Stimulated activated CD8-positive, alpha-beta memory T cell treated with anti-CD3 and anti-CD28 coated beads, Interleukin-7, amount 100 ng/mL, for 24 hours (primary cell): ENCODE measurements at places on chromosomes 7 and 10.

GRCh38 chr7:94562525-94562924 is 52.9 kb downstream of the CASD1 start:
- DNase-seq = no peak

DNA sequence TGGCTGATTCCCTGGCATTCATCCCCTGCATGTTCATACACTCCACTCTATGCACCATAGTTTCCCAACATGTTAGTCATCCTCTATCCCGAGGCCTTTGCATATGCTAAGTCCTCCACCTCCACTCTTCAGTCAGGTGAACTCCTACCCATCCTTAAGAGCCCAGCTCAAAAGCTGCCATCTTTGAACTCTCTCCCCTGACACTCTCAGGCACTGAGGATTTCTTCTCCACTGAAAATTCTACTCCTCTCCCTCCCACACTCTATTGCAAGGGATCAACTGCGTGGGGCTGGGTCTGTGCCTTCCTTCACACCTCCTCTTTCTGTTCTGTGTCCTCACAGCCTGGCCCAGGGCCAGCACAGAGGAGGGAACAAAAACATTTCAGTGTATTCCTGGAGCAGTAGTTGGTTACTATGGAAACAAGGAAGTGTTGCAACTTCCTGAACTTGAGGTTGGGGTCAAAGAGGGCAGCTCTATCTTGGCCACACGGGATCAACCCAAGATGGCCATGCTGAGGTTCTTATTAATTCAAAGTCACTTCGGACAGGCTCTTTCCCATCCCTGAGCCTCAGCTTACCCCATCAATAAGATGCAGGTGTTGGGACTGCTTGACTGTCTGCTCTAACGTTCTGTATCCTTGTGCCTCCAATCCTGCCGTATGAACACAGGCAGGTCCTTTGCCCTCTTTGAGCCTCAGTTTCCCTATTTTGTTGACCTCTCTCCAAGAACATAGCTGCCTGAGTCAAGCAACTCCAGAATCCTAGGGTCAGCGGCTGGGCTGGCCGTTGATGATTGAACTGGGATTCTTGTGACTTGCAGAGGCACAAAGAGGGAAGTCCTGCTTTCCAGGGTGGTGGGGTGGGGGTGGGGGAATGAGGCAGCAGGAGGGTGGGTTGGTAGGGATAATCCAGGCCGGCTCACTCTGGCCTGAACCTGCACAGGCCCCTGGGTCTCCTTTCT is 15.5 kb downstream of the ZMIZ1 start:
- DNase-seq = no peak

- no peak for DNase-seq
Measured at GRCh38 chr10:6229746-6230145, 27.0 kb downstream of the PFKFB3 start.

DNA sequence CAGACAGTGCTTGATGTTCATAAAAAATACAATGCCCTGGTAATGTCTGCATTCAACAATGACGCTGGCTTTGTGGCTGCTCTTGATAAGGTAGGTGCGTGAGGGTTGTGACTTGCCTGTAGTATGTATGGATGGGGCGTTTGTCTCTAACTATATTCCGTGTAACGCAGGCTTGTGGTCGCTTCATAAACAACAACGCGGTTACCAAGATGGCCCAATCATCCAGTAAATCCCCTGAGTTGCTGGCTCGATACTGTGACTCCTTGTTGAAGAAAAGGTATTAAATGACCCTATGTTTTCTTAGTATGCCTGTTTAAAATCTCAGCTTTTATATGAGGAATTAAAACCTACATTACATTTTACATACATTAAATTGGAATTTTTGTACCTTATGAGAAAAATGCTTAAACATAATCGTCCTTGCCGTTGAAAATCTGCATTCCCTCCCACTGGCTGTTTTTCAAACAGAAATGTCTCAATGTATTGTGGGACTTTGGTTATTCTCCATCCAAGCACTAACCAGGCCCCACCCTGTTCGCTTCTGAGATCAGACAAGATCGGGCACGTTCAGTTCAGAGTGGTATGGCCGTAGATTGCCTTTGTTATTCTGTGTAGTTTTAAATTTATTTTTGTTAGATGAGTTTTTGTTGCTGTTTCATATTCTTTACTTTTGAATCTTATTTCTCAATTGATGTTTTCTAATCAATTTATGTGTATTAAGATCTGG is 85.3 kb downstream of the CUL1 start:
- no peak for DNase-seq

DNA sequence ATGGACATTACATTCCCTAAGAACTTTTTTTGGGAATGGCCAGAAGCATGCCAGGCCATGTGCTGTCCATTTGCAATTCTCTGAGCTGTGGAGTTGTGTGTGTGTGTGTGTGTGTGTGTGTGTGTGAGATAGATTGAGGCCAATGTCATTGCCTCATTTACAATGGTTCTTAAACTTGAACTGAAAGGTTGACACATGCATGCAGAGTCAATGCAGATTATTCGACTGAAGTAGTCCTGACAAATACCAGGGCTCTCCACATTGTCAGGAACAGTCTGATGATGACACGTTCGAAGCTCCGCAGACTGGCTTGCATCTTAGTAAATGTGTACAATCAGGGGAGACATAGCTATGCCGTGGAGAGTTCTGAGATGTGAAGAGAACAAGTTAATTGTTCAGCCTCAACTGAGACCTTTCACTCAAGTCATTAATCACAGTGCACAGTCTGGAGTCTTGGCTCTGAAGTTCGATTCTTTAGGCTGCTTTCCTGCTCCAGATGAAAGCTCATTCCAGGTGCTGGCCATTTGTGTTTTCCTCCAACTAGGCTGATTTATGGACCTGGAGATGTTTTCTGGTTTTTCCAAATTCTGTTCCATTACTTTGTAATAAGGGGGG is 921.9 kb downstream of the LRMDA start:
- no peak for DNase-seq

DNA sequence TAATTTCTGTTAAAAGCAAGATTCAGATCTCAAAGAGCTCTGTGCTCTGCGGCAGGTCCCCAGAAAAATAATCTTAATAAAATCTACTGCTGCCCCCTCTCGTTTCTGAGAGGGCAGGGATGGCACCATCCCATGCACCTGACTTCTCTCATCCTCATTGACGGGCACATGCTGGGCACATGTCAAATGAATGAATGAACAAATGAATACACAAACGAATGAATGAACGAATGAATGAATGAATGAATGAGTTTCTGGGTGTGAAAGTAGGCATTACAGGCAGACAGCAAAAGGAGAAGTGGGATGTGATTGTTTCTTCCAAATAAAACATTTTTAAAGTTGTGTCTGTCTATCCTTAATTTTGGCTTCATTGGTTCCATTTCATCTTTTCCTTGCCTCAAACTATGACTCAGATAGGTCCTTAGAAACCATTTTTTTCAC is 398.1 kb upstream of the PRKCQ start:
- no peak for DNase-seq

- no peak for DNase-seq
Measured at GRCh38 chr10:86613096-86613495, 41.3 kb upstream of the OPN4 start.

GRCh38 chr10:22500656-22501340 is 155.5 kb downstream of the SPAG6 start:
- no peak for DNase-seq

- no peak for DNase-seq
Measured at GRCh38 chr7:37732253-37732652, 48.7 kb downstream of the GPR141 start.

DNA sequence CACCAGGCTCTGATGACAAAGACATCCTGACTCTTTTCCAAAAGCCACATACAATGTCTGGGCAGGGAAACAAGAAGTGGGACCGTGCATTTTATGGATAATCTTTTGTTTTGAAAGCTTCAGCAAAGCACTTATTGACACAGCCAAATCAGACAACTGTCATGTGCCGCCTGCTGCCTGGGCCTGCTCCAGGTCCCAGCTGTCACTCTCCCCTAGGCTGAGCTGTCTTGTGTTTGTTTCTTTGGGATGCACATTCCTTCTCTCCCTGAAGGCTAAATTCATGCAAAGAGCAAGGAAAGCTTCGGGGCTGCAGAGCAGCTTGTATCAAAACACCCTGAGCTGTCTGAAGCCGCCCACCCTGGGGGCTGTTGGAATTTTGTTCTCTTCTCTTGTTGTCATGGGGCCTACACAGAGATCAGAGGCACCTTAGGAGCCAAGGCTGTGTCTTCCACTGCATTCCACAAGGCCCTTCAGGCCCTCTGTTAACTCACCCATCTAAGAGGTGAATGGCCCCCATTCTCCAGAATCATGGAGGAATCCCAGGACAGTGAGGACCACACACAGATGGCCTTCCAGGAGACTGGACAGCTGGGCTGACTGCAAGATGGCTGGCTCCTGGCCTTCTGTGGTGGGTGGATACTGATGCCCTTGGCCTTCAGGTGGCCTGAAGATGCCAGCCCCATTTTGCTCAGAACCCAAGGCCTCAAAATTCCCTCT is 17.8 kb upstream of the SLC18A2 start:
- DNase-seq = no peak

GRCh38 chr7:116771640-116772039 is 90.7 kb upstream of the CAPZA2 start:
- no peak for DNase-seq
